ENCODE measurements at places on chromosomes 12 and 14.
A peak's percentile ranks its signal among the peaks of the same experiment; 100 is the strongest.

DNA sequence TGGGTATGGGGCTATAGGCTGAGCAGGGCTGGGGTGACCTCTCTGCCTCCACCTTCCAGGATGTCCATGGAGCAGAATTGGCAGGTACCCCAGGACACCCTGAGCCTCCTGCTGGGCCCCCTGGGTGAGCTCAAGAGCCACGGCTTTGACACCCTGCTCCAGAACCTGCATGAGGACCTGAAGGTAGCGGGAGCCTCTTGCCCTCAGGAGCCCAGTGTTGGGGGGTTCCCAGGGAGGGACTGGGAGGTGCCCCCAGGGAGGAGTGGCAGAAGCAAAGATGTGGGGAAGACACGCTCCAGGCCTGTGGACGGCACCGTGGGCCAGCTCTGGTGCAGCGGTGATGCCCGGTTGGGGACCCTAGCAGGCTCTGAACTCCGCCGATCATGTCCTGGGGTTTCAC, 8.3 kb downstream of the TNFAIP2 start:
- DNase-seq = no peak

DNA sequence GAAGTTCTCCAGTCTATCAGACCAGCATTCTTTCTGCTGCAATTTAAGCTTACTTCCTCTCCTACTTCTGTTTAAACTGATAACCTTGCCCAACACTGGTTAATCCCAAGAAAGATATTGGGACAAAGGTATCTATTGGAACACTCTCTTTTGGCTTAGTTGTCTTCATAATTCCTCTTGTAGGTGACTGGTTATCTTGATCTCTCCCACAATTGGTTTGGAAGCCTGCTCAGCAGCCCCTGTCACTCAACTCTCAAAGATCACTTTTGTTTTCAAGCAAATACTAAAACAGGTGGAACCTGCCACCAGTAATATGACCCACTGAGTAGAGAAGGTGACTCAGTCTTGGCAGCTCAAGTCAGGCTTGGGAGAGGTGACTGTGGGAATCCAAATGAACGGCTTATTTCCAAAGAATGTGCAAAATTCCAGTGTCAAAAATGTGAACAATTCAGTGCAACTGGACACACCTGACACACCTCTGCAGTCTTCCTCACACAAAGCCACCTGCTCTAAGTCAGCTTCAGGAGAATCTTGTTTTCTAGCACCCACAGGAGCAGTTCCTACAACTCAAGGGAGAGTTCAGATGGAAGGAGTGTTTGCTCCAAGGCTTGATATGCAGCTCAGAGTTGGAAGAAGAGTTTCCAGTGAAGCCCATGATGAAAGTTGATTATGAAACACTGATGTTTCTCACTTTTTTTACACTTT, 83.2 kb upstream of the SLC38A2 start:
- peak; percentile 76 for DNase-seq

GRCh38 chr12:66131067-66131688, 628 bp upstream of the LLPH start:
- DNase-seq = no peak

- DNase-seq = no peak
Observed at GRCh38 chr12:93622485-93622884, 50.0 kb downstream of the SOCS2 start.

DNA sequence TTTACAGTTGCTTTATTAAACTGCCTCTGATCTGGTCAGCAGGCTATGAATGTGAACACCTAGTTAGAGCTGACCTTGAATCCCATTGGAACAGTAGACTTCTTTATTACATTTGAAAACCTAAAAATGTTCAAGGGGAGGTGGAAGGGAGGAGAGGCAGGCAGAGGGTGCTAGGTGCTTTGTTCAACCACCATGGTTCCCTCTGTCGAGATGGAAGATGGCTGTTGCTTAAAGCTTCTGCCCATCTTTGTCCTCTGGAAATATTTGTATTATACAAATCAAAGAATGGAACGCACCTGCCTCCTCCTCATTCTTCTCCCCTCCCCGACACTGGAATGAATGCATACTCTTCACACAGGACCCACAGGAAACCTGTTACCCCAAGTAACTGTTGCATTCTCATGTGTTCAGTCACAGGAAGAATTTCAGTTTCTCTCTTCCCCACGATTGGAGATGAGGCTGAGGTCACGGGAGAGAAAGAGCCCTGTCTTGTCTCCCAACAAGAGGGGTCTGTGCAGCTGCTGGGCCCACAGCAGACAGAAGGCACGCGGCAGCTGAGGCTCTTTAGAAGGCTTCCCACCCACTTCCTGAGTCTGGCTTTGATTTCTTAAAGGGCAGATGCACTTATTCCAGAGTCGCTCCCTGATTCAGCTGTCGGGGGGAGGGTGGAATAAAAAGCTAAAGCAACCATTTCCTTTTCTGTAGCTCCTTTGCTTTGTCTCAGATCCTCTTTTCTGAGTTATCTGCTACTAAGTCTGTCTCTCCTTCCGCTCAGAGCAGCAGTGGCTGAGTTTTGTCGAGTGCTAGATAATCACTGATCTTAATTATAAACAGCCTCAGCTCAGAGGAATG, 217.9 kb upstream of the BTG1 start:
- DNase-seq = peak; percentile 93

DNA sequence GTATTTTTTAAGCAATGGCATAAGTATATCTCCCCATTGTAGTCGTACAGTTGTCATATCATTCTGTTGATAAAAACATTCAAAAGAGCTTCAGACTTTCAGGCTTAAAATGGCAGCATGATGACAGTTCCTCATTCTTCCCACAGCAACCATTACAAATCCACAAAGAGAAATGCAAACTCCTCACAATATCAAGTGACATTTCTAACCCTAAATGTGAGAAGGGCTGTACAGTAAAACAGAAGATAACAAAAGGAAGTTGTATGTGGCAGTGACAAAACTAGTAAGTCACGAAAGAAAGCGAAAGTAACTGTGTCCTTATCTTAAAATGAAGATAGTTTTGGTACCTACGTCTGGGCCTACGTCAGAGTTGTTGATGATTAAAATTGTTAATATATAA, 46.7 kb downstream of the GXYLT1 start:
- no peak for DNase-seq

GRCh38 chr14:76729953-76730505, 31.2 kb upstream of the VASH1 start:
- no peak for DNase-seq

GRCh38 chr14:68738559-68738958, 54.3 kb downstream of the ZFP36L1 start:
- DNase-seq = peak; percentile 32

DNA sequence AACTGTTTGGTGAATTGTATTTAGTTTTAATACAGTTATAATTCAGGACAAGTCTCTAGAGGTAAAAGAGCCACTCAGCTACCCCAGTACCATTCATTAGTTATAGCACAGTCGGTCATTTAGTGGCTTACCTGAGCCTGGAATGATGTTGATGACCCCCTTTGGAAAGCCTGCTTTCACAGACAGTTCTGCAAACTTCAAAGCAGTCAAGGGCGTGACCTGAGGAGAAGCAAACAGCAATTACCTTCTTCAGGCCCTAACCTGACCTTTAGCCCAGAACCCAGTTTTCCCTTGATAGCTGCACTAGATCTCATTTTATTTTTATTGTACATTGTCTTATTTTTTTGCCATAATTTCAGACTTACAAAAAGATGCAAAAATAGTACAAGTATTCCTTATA, 43.8 kb downstream of the ALDH1L2 start:
- DNase-seq = peak; percentile 77

- DNase-seq = no peak
Observed at GRCh38 chr12:88923631-88924030, 343.4 kb upstream of the KITLG start.

DNA sequence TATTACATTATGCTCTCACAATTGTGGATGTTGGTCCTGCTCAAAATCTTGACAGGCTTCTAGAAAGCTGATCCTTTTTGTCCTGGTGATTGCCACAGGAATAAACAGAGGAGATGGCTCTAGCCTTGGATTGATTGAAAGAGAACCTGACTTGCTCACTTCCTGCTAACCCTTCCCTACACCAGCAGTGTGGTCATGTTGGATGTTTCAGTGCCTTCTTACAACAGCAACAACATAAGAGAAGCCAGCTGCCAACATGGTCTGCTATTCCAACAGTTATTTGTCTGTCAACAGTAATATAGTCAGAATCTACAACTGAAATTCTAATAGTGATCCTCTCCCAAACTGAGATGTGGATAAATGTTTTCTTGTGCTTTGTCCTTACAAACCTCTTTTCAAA, 311.6 kb upstream of the DIO2 start:
- no peak for DNase-seq

DNA sequence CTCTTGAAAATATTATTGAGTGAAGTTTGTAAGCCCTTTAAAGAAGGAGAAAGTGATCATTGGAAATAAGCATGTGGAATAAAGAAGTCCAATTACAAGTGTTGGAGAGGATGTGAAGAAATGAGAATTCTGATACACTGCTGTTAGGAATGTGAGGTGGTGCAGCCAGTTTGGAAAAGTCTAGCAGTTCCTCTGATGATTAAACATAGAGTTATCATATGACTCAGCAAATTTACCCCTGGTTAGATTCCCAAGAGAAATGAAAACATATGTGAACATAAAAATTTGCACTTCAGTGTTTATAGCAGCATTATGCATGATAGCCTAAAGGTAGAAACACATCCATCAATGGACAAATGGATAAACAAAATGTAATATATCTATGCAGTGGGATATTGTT, 319.9 kb downstream of the AEBP2 start:
- no peak for DNase-seq

- DNase-seq = no peak
Observed at GRCh38 chr12:31363416-31363809, 37.5 kb upstream of the SINHCAF start.

GRCh38 chr12:43758247-43758727, 303 bp downstream of the PUS7L start:
- DNase-seq = no peak

GRCh38 chr12:101859664-101860607, 17.4 kb upstream of the DRAM1 start:
- no peak for DNase-seq

Data from islet precursor cell (in vitro differentiated cells).